ENCODE measurements at places on chromosomes 2 and 18. TPM values are rescaled to one million over a fixed set of nuclear protein-coding genes. Genes with fewer than 3 reads are reported as not detected.

DYNAP gene
- total RNA-seq: not detected

GPR155 gene
- 4.6 TPM for total RNA-seq

RBKS gene
- 1.4 TPM for total RNA-seq

MALT1 gene
- total RNA-seq: 25.3 TPM

DUSP2 gene
- total RNA-seq: 40.6 TPM

AQP4 gene
- total RNA-seq: 0.51 TPM

PRSS56 gene
- 0.09 TPM for total RNA-seq

Data from mesothelial cell of epicardium (in vitro differentiated cells).